A549 (cell line): ENCODE measurements at places on chromosomes 3 and 15.

DNA sequence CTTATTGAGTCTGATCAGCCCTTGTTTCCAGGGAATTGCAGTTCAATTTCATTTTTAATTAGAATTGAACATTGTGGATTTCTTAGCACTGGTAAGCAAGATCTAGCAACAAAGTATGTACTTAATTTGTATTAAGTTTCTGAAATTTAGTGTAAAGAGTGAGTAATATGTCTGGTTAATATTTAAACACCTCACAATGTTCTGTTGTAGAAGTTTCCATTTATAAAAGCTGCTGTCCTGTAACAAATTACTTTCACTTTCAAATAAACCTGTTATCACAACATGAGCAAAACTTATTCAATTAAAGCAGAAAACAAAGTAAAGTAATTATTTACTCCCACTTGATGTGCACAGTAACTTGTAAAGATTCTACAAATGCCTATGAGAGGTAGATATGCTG is 448.5 kb downstream of the NAALADL2 start:
- DNase-seq = no peak

GRCh38 chr3:100316641-100317069 is 17.9 kb upstream of the NIT2 start:
- peak; percentile 71 for DNase-seq

DNA sequence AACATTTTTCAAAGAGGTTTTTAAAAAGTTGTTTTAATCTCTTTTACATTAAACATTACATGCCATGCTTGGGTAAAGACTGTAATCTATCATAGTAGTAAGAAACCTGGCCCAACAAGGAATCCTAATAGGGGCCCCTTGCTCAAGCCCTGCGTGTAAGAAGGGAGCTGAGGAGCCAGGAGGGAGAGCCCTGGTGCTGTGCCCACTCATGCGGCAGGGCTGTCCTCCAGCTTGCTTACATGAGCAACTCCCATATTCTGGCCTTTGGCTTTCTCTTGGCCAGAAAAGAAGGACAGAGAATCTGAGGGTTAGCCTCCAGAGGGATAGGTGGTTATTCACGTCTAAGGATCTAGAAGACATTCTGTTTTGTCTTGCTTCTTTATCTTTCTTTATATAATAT is 49.8 kb downstream of the KBTBD12 start:
- DNase-seq = no peak

DNA sequence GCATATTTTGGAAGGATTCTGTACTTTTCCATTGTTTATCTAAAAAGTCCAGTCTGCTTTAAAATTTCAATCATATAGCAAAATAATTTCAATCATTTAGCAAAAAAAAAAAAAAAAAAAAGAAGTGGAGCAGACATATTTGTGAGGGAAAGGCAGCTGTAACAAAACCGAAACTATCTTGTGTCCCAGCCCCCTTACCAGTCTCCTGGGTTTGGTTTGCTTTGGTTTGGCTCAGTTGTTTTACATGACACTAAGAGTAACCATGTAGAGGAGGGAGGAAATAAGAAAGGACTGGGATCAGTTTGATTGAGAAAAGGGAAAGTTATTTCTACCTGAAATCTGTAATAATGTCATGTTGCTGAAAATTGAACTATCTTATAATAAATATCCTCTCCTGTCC is 158.8 kb upstream of the GADL1 start:
- DNase-seq = no peak

- no peak for DNase-seq
Observed at GRCh38 chr3:46845397-46845859, 17.8 kb downstream of the MYL3 start.

DNA sequence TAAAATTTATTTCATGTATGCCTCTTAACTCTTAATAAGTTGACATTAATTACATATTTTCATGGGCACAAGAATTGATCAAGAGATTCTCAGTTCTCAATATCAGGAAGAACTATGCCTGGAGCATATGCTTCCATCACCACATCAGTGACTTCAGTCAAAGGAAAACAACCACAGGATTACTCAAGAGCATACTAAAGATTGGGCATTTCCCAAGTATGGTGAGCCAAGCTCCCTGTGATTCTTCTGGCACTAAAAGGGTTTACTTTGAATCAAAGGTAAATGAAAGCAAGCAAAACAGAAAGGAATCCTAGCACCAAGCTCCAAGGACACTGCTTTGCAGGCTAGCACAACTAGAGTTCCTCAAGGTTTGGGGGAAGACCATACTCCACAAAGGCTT is 44.6 kb downstream of the FMN1 start:
- DNase-seq = no peak
